Naive thymus-derived CD8-positive, alpha-beta T cell (primary cell): ENCODE measurements at places on chromosomes 2 and 18.

- no peak for DNase-seq
These were observed 237.3 kb upstream of the SALL3 start for GRCh38 chr18:78742218-78742745.

GRCh38 chr18:48803518-48803917, 147.2 kb downstream of the SMAD7 start:
- no peak for DNase-seq

GRCh38 chr2:99279969-99280695, 20.9 kb downstream of the LYG1 start:
- DNase-seq, result no peak

GRCh38 chr2:104290566-104290891, 563.4 kb upstream of the POU3F3 start:
- DNase-seq, result no peak

DNA sequence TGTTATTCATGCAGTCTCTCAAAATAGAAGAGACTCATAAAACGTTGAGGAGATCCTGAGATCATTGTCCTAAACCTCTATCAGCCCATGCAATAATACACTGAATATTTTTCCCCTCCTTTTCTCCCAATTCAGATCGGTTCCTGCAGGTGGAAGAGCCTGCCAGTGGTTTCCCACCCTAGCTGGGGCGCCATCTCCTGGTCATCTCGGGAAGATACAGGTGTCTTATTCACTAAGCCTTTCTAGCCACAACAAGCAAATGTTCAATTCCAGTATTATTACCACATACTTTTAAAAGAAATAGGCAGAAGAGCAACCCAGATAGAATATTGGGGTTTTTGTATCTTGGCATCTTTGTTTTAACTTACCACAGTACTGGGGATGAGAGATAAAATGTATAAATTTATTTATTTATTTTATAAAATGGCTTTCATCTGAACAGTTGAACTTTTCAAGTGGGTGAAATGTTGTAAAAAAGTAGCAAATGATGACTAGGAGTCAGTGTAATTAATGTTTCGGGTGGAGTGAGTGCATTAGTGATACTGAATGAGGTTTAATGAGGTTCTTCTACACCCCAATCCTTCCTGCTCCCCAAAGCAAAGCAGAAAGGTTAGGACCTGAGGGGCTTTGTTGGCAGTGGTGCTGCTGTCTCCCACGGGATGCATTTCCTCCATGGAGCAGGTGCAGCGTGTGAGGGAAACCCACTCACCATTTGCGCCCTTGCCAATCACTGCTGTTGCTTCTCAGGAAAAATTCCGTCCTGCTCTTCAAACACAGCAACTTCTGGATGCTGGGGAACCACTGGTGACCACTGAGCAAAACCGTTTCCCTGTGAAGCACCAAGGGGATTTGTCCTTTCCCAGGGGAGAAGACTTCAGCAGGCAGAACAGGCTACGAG, 147.1 kb upstream of the FHL2 start:
- peak; percentile 57 for DNase-seq

GRCh38 chr2:156649596-156649995, 213.4 kb downstream of the GPD2 start:
- DNase-seq, result no peak
